ENCODE measurements at places on chromosomes 3 and 15. TPM values are rescaled to one million over a fixed set of nuclear protein-coding genes. Genes with fewer than 3 reads are reported as not detected.

DNA sequence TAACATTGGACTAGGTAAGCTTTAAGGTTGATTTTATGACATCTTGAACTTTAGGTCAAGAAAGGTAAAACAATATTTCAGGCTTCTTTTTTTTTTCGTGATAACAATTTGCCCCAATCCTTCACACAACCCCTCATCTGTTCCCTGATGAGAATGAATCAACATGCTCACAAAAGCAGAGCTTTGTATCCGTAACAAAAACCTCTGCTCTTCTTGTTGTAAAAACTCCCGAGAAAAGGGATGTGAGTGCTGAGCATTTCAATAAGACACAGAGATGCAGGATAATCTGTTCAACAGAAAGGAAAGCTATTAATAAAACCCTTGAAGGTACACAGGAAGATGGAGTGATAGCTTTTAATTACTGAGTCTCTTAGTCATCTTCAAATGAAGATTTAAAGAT, 94.3 kb downstream of the RAD18 start:
- DNase-seq: no peak

- no peak for DNase-seq
These were observed 27.8 kb upstream of the SPTBN5 start for GRCh38 chr15:41921639-41922038.

DNA sequence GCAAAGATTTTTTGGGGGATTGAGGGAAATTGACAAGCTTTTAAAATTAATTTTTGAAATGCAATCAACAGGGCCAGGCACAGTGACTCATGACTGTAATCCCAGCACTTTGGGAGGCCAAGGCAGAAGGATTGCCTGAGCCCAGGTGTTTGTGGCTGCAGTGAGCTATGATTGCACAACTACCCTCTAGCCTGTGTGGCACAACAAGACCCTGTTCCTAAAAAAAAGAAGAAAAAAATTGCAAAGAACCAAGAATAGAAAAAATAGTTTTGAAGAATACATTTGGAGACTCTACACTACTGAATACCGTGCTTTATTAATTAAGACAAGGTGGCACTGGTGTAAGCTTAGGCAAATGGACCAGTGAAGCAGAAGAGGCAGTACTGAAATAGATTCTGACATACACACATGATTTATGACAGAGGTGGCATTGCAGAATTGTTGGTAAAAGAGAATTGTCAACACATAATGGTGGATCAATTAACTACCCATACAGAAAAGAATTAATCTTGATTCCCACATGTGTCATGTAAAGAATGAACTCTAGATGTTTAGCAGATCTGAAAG, 443.3 kb upstream of the ATP11B start:
- no peak for DNase-seq

- DNase-seq: no peak
These were observed 53.4 kb downstream of the SMAD3 start for GRCh38 chr15:67118808-67119207.

The DAZL gene
- not detected for total RNA-seq

All from fibroblast of the aortic adventitia (primary cell).